ENCODE measurements at places on chromosomes 3 and 15.
A peak's percentile ranks its signal among the peaks of the same experiment; 100 is the strongest.

- DNase-seq: peak; percentile 17
Measured at GRCh38 chr3:134311265-134311664, 60.6 kb upstream of the RYK start.

DNA sequence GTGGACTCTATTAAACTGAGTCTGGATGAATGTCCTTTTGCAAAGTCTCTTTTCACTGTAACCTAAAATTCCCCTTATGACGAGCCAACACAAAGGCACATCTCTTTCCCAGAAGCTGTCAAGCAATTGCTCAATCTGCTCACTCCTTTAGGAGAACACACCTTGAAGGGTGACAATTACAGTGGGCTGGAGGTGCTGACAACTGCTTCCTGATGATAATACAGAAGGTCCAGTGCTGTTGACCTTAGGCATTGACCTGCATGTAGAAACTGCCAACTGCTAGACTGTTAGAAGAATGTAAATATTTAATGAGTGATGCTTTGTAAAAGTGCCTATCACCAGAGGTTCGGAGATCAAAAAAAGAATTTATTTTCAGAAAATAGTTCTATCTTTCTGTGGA, 757.7 kb downstream of the GRM7 start:
- no peak for DNase-seq

DNA sequence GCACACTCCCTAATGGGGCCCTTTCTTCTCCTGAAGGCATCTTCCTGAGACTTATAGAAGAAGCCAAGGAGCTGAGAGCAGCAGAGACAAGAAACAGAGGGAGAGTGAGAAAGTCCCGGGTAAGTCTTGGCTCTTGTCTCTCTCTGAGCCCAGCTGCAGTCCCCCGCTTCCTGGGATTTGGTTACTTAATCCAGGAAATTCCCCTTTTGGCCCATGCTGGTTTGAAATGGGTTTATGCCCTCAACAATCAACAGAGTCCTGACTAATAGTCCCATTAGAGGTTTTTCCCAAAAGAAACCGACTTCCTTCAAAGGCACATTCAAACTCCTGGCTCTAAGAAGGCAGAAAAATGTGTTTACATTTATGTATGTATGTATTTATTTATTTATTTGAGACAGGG, 22.0 kb downstream of the TMEM158 start:
- DNase-seq: no peak

GRCh38 chr3:135992072-135992471, 26.5 kb downstream of the PPP2R3A start:
- DNase-seq: no peak

DNA sequence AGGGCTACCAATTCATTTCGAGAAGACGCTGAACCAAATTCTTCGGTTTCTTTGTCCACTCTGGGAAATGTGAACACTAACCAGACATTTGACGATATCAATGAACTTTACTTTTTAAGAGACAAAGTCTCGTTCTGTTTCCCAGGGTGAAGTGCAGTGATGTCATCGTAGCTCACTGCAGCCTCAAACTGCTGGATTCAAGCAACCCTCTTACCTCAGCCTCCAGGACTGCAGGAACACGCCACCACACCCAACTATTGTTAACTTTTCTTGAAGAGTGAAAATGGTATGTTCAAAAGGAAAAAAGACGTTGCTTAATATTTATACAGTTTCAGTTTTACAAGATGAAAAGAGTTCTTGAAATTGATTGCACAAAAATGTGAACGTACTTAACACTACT, 30.6 kb downstream of the MB21D2 start:
- no peak for DNase-seq

DNA sequence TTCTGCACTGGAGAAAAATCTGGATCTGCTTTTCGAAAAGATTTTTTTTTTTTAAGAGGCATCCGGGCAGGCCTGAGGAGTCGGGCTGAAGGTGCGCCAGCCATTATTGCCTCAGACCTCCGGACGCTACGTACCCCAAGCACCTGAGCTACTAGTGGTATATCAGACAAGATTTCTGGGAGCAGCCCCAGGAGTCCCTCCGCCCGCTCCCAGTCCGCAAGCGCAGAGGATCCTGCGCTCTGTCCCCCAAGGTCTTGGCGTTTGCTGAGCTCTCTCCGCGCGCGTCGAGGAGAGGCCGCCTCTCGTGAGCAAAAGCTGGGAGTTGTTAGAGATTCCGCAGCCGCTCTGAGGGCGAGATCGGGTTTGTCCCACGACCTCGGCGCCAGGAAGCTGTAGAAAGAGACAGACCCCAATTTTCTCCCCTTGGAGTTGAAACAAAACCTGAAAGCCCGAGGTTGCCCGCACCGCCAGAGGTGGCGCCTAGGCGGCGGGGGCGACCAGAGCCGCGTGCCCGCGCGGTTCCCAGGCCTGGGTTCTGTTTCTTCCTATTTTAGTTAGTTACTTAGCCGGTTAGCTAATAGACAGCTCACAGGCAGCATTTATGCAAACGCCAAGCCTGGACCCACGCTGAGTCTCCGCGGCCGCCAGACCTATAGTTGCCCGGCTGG, 72.5 kb upstream of the POLG start:
- DNase-seq: no peak

DNA sequence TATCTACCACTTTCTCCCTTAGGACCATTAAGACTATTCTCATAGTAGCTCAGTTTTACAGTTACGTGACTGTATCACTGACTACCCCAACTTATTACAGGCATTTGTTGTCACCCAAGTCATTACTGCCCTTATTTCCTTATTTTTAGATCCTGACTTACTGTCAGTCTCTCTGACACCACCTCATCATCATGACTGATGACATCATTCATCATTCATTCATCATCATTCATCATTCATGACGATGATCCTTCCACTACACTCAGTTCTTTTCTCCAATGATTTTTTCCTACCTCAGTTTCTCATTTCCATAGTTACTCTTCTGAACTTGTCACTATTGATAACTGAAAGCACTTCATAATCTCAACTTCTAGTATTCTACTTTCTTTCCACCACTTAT, 83.8 kb downstream of the ADAM10 start:
- no peak for DNase-seq

DNA sequence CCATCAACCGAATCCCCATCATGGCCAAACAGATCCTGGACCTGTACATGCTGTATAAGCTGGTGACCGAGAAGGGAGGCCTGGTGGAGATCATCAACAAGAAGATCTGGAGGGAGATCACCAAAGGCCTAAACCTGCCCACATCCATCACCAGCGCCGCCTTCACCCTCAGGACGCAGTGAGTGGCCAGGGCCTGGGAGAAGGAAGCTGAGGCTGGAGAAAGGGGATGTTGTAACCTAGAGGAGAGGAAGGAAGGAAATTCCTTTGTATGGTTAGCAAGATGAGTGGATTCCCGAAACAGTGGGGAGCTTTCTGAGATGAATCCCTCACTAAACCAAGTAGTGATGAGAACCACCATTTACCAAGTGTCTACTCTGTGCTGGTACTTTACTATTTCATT, 25.8 kb upstream of the CLK3 start:
- no peak for DNase-seq

DNA sequence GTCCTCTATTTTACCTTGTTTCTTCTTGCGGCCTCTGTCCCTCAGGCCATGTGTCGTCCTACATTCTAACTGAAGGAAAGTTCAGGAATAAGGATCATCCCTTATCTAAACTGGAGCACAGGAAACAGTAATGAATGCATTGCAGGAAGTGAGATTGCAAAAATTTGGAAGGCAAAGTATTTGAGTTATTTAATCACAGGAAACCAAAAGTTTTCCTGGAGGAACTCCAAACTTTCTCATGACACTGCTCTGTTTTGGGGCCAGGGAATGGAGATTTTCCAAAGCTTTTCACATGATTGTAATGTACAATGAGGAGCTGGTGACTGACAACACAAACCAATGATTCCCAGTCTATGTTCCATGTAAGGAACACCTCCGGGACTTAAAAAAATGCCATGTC, 57.8 kb upstream of the PLSCR4 start:
- no peak for DNase-seq

DNA sequence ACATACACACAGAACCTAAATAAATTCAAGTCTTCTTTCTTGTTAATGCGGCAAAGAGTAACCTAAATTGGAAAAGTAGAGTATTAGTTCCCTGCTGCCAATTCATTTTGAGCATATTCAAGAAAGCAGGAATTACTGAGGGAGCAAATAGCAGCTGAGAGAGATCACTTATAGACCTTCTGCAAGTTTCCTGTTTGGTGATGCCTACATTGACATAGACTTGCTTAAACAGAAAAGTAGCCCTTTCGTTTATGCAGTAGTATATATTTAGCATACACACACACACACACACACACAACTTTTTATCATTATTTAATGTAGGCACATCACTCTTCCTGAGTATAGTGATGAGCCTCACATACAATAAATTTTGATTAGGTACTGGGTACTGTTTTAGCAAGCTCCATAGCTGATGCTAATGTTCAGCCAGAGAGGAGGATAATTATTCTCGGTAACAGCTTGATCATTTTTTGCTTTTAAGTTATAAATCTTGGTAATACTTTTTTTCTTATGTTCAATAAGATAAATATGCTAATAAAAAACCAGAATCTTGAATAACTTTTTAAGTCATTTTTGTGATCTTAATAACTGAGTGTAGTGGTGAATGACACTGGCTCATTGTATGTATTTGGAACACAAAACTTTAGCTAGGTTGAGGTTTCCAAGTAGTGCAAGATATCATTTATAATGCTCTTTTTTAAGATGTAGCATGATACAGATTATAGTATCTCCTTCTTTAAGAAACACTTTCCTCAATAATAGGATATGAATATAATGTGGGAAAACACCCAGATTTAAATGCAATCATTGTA, 174.7 kb downstream of the MBNL1 start:
- no peak for DNase-seq

- DNase-seq: no peak
Measured at GRCh38 chr3:30477149-30477921, 129.1 kb upstream of the TGFBR2 start.

DNA sequence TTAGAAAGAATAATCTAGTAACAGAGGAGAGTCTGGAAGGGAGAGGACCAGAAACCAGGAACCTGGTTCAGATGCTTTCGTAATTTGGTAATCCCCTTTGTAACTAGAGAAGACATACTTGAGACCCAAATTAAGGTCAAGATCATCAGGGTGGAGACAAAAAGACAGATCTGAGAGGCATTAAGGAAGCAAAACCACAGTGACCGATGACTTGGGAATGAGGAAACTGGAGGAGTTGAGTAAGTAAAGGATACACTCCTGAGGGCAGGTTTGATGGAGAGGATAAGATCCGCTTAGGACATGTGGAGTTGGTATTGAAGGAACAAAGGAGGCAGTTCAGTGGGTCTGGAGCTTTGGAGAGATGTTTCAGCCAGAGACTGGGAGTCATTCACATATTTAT, 23.6 kb upstream of the BCL2A1 start:
- DNase-seq: no peak

DNA sequence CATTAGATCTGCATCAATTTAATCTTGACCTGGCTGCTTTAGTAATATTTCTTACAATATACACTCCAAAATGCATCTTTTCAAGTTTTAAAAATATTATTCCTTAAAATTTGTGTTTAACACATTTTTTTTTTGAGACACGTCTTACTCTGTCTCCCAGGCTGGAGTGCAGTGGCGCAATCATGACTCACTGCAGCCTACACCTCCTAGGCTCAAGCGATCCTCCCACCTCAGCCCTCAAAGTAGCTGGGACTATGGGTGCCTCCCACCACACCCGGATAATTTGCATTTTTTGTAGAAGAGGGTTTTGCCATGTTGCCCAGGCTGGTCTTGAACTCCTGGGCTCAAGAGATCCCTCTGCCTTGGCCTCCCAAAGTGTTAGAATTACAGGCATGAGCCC, 73.6 kb downstream of the ETV5 start:
- no peak for DNase-seq

- no peak for DNase-seq
Measured at GRCh38 chr3:89525609-89526008, 418.2 kb downstream of the EPHA3 start.

DNA sequence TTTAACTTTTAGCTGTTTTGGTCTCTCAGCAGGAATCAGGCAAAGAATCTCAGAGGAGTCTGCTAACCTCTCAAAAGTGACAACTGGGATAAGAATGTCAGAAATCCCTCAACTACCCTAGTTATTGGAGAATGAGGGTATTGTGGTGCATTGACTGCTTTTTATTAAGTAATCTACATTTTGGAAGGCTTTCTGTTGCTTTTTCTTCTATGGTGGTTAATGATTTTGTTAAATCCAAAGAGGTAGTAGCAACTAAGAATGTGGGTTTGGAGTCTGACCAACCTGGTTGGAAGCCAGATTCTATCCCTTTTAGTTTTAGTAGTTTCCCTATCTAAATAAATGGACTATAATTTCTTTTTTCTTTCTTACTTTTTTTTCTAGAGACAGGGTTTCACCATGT, 94.7 kb upstream of the RNF7 start:
- no peak for DNase-seq

DNA sequence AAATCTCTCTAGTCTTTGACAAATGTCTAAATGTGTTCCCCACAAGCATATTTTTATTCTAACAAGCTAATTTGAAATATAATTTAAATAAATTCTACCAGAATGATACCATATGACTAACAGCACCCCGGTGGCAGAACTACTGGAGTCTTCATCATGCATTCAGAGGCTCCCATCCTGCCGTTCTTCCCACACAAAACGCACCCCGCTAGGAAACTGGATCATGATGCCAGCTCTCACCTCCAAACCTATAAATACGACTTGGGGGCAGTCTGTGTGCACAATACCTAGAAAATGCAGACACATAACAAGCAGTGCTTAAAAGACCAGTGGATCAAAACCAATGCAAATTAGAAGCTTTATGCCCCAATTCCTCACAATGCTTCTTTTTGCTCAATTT, 8.5 kb downstream of the HOMER2 start:
- no peak for DNase-seq

GRCh38 chr3:152258448-152259393, 10.0 kb upstream of the MBNL1 start:
- no peak for DNase-seq

- no peak for DNase-seq
Measured at GRCh38 chr15:58738046-58738707, 11.3 kb downstream of the ADAM10 start.

- no peak for DNase-seq
Measured at GRCh38 chr15:66237513-66238235, 15.9 kb downstream of the MEGF11 start.

GRCh38 chr3:52052831-52053306, 3.5 kb downstream of the DUSP7 start:
- DNase-seq: peak; percentile 77

DNA sequence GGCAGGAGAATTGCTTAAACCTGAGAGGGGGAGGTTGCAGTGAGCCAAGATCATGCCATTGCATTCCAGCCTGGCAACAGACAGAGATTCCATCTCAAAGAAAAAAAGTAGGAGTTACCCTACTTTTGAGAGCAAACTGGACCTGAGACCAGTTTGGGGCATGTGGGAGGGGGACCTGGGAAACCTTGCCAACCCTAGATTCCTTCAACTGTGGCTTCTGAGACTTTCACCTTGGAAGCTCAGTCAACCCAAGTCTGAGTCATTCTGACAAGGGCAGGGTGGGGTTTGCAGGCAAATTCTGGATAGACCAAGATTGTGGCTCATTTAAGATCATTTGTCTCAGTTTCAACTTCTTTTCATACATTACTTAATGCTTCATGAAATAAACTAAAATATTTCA, 23.8 kb upstream of the SIAH2 start:
- DNase-seq: no peak

- no peak for DNase-seq
Measured at GRCh38 chr3:1190569-1190968, 97.7 kb downstream of the CNTN6 start.

All from hippocampal formation (tissue), 2 donors.